ENCODE measurements at places on chromosomes 7 and 10.

DNA sequence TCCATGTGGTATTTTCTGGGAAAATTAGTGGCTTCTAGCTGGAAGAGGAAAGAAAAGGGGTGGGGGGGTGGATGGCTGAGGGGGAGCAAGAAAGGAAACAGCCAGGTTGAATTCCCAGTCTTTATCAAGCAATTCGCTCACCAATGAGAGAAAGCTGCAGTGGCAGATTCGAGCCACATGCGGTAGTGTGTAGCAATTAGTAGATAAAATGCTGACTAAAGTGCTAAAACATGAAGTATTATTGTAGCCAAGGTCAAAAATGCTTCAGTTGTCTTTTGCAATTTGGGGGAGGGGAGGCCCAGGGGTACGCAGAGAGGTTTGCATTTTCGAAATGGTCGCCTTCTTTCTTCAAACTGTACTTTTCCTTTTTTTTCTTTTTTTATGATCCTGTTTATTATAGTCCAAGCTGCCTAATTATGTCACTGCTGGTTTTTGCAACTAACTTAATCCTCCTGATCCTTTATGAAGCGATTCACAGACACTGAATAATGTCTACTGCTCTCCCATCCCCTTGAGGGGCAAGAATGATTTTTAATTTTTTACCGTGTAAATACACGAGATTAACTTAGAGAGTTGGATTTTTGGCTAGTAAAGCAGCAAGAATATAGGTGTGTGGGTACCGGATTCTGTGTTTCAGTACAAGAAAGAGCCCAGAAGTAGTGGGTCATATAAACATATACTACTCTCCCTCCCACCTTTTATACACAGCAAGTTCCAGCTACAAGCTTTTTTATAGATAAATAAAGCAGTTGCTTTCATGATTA, 3.6 kb upstream of the ARID5B start:
- DNase-seq, result peak; percentile 26

DNA sequence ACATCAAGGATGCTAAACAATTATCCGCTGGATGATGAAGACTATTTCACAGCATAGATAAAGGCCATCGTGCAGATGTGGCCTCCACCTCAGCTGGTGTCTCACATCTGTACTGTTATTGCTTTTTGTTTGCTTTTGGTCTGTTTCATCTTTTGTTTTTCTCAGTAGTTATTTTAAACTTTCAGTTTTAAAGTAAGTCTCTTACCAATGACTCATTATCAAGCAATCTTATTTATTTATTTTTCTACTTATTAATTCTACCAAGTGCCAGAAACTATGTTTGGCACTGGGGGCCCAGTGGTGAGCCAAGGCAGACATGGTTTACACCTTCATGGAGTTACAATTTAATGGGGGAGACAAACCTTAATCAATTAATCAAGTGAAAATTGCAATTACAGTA, 250.9 kb upstream of the TMEM72 start:
- no peak for DNase-seq

DNA sequence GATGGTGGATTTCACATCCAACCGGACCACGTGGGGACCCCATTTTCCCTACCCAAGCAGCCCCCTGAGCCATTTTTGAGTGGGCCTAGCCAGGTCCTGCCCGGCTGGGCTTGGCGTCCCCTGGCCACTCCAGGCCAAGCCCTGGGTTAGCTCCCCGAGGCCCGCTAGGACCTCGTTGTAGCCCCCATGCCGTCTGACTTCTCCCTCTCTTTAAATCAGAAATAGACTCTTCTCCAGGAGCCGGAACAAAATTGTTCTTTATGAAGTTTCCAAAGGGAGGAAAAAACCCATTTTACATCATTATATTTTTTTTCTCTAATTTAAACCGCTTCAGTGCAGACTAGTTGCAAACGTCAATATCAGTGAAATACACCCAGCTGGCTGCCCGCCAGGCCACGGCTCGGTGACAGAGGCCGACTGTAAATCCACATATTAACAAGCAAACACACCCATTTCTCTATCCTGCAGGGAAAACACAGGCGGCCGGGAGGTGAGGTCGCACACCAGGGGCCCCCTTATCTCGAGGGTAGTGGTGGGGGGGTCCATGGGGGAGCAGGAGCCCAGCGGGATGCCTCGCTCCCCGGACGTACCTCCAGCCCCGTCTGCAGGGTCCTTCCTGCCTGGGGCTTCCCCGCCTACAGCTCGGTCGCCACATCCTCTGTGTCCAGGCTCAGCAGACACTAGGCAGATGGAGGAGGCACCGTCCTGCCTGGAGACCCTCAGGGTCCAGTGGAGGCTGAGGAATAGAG, 72.7 kb downstream of the ELFN1 start:
- DNase-seq, result peak; percentile 19

- no peak for DNase-seq
These were observed 13.8 kb upstream of the LMOD2 start for GRCh38 chr7:123641901-123642300.

DNA sequence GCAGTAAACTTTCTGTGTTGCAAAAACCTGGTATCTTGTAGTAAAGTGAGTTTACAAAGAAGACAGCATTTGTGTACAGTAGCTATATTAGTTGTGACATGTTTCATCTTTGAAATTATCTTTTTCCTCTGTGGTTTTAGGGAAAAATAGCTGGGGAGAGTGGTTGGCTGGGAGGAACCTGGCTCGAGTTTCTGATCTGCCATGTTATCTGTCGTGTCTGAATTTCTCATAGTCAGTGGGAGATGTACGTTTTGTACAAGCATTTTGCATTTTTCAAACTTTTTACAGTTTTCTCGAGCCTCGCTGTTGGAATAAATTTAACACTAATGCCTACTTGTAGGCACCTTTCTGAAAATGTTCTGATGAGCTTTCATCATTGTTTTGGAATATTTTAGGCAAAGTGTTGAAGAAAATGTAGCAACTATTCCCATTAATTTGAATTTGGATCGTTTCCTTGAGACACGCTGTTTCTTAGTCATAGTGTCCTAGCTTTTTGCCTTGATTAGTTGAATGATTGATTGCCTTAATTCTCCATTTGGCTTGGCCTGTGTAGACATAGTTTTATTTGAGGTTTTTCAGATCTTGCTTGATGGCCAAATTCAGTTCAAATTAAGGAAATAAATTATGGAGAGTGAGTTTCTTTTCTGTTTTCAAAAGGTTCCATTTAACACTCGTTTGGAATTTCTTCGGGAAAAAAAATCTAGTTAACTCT, 65.1 kb downstream of the CAMK1D start:
- DNase-seq, result no peak

DNA sequence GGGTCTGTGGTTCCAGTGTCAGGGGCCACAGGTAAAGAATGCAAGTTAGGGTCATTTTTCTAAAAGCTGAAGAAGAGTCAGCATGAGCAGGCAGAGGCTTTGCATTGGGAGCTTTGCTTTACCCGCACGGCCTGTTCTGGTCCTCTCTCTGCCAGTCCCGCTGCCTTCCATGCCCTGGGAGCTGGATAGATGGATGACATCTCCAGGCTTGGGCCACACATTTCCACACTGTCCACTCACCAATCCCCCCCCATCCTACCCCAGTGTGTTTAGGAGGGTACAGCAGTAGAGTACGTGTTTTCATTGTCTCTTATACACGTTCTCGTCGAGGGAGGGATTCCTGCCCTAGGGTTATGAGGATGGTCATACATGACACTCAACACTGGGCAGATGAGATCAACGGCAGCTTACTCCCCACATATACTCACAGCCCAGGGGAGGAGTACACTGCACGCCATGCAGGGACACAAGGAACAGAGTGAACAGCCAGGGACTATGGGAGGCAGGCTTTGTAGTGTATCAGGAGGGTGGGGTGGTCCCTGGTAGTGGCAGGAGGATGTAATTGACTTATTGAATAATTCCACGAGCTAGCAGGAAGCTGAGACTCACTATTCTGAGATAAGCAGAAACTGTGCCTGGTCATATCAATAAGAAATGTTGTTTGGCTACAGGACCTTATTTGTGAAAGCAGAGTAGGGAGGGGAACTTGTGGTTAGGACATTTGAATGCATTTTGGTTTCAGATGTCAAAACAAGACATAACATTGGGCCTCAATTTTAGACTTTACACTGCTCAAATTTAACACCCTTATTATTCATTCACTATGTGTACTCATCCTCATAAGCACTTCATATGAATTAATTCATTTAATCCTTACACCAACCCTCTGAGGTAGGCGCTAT, 36.6 kb downstream of the PLPP4 start:
- DNase-seq, result no peak

DNA sequence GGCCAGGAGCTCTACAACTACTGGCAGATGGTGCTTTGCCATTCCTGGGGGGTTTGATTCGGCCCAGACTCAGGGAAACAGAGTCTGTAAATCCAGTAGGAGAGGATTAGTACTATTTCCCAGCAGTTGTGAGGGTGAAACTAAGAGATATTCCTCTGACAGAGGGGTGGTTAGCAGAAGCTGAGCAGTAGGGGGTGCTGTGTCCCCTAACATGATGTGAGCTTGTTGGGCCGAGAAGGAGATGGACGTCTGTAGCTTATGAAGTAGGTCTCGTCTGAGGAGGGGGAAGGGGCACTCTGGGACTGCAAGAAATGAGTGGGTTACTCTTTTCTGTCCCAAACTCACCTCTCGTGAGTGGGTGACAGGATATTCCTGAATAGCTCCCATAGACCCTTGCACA, 179.2 kb upstream of the MBL2 start:
- peak; percentile 16 for DNase-seq

DNA sequence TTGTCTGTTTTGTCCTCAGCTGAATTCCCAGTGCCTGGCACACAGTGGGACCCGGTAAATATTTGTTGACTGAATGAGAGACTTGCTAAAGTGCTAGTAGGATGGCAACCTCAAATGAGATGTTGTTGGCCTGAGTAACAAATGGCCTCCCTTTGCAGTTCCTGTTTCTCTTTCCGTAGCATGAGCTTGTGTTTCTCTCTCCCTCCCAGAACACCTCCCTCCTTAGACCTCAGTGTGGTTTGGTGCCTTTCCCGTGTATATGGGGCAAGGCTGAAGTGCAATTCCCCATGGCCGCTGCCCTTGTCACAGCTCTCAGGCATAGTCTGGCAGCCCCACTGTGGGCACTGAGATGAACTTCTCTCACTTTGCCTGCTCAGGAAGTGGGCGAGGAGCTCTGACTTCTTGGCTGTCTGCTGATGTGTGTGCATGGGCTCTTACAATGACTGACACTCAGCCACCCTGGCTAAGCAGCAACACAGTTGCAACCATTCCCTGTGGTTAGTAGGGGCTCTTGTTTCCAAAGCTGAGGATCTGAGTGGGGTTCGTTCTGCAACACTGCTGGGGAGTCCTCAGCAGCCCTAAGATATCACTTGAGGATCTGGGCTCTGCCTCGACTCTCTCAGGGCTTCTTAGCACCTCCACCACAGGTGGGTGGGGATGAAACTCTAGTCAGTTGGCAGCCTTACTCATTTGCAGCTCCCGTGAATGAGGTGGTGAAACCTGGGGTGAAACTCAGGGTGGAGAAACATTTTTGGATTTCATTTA, 136.1 kb downstream of the ICA1 start:
- DNase-seq, result peak; percentile 85

DNA sequence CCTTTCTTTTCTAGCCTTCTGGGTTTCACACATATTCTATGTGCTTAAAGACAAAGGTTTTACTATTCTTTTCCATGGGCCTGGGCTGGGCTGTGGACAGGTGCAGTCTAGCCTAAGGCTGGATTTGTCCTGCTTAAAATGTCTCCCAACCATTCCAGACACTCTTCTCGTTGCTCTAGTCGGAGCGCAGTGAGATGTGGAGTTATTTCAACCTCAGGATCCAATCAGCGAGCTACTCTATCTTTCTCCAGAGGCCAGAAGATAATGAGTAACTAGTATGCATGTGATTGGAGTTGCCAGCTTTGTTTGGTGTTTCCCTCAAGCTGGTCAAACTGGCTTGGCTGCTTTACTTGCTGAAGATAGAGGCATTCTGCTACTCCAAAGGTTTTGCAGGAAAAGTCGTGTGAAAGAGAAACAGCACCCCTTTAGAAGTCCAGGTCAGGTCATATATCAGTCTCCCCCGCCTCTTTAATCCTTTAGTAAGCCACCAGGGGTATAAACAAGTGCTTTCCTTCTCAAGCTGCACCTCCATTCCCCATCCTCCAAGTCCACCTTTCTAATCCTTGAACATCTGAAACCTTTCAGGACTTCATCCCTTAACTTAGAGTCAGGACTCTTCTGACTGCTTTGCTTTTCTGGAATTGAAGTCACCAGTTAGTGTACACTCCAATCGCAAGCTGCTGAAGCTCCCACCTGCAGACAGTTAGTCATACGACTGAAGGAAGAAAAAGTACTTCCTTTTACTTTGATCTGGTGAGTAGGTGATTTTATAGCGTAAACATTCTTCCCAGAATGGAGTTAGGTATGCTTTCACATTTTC, 78.8 kb downstream of the DNMBP start:
- no peak for DNase-seq

- peak; percentile 55 for DNase-seq
These were observed 3.4 kb upstream of the ARHGAP22 start for GRCh38 chr10:48608279-48608681.

DNA sequence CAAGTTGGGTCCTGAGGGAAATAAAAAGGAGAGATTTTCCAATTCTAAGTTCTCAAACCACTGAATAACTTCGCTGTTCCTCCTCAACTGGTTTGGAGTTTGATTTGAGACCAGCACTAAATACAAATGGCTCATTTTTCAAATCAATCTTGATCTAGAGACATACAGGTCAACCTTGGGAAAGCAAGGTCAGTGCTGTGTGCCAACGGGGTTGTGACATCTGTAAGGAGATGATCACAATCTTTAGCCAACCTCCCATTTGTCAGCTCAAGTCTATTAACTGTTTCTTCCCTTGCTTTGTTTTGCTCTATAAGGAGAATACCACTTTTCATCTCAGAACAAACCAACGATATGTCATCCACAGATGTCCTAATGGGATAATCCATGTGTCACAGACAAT, 131.1 kb downstream of the TAX1BP1 start:
- DNase-seq, result no peak

DNA sequence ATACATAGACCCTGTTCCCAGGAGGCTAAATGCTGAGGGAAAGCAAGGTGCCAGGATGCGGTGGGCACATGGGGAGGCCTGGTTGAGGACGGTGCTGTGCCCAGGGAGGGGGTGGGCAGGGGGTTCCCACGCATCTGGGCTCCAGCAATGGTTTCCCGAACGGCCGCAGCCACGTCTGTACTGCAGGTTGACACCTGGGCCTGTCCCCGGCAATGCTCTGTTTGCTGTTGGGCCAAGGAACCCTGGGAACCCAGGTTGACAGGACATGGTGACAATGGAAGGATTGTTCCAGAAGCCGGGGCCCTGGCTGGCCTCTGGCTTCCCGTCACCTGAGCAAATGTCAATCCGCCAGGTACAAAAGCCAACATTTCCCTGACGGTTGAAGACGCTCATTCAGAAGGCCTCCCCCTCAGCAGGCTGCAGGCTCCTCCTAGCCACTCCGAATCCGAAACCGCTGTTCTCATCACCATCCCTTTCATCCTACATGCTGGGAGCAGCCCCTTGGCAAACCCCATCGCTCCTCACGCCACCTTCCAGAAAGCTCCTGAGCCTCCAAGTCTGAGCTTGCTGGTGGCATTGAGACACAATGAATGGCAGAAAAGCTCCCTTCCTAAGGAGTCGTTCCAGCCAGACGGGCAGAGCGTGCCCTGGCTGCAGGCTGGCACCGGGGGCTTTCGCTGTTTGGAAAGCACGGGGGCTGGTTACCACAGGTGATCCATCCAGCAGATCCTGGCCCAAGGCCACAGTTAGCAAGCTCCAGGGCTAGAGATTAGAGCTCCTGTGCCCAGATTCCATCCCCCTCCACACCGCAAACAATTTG, 31.2 kb downstream of the SPOCK2 start:
- DNase-seq, result no peak
